ENCODE measurements at places on chromosomes 16 and 17.

- ATAC-seq: no peak
Observed at GRCh38 chr17:46059486-46059885, 60.4 kb downstream of the STH start.

GRCh38 chr17:45221081-45222013 lies at the start of gene FMNL1:
Gene FMNL1, plus strand, starts transcription at chr17:45221885. Its CDS starts 240 bp downstream, at chr17:45222125.
- peak; percentile 29 for ATAC-seq

DNA sequence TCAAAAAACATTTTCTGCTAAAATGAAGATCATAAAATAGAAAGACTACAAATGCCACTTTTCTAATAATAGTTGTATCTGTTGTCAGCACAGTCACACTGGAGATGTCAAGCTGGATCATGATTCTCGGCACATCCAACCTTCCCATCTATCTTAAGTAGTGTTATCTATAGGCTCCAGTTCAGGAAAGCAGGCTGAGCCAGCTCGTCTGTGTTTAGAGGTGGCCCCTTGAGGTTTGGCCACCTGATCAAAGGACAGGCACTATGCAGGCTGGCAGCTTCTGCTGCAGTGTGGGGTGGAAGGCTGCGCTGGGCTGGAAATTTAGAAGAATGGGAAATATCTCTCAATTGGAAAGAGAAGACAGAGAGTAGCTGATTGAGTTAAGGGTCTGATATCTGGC lies 32.4 kb downstream of the SMYD4 start:
- no peak for ATAC-seq

DNA sequence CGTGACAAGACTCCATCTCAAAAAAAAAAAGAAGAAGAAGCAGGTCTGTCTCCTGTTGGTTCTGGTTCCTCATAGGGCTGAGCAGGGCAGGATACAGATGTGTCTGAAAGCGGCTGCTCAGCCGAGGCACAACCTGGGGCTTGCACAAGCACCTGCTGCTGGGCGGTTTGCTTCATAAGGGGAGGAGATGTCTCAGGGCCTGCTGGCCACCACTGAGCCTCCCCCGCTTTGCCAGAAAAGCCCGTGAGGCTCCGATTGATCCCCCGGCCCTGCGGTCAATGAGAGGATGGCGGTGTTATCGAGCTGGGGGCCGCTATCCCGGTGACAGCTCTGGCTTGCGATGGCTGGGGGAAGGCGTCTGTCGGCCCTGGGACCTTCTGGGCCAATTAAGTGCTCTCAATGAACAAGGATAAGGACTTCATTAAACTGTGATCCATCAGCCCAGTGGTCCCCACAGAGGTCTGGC lies 162.0 kb downstream of the SDK2 start:
- no peak for ATAC-seq
